ENCODE measurements at places on chromosomes 5 and 9. TPM values are rescaled to one million over a fixed set of nuclear protein-coding genes. Genes with fewer than 3 reads are reported as not detected.

Gene SLC28A3
- not detected for total RNA-seq

Gene FIBCD1
- not detected for total RNA-seq

Gene BARX1
- total RNA-seq = not detected

Gene SET
- 448 TPM for total RNA-seq

Gene BOD1
- total RNA-seq = 55.0 TPM

Gene ADRA1B
- not detected for total RNA-seq

Gene NIPAL4
- total RNA-seq = not detected

Gene ARL15
- total RNA-seq = 24.4 TPM

Gene FOXD4
- 0.42 TPM for total RNA-seq

Gene RFESD
- total RNA-seq = 2.0 TPM

Gene NOXA1
- 0.91 TPM for total RNA-seq

Gene GABRG2
- total RNA-seq = not detected

Gene POU5F2
- 1.2 TPM for total RNA-seq

Gene MEGF10
- 0.21 TPM for total RNA-seq

Gene FBLL1
- 0.44 TPM for total RNA-seq

Gene MORN5
- total RNA-seq = not detected

Gene PCDHGA12
- total RNA-seq = 9.9 TPM

Gene PCDHB11
- total RNA-seq = 0.16 TPM

Gene DMAC1
- 49.6 TPM for total RNA-seq

Gene PRRX2
- total RNA-seq = 0.32 TPM

Gene RMRP
- 22,385 TPM for total RNA-seq

Gene PLAC8L1
- 0.80 TPM for total RNA-seq

Gene PDCD1LG2
- total RNA-seq = 9.5 TPM

Gene ANKRD34B
- not detected for total RNA-seq

Gene TCF7
- total RNA-seq = 2.5 TPM

Gene TRIM36
- total RNA-seq = 0.69 TPM

Gene TMEM174
- total RNA-seq = not detected

Gene FREM1
- 0.29 TPM for total RNA-seq

Gene ACOT12
- not detected for total RNA-seq

Gene ZNF879
- 3.7 TPM for total RNA-seq

Gene PRSS3
- 10.7 TPM for total RNA-seq

Gene TLX3
- total RNA-seq = not detected

All from endothelial cell of umbilical vein (primary cell).